ENCODE measurements at places on chromosomes 1 and 21.

GRCh38 chr1:89546082-89546889 lies 21.7 kb downstream of the LRRC8B start:
- no peaks in the 10 kb centered on the region for H3K27me3 ChIP-seq
- DNase-seq, result no peak
- H3K4me3 ChIP-seq, result no peak overlapping the region

DNA sequence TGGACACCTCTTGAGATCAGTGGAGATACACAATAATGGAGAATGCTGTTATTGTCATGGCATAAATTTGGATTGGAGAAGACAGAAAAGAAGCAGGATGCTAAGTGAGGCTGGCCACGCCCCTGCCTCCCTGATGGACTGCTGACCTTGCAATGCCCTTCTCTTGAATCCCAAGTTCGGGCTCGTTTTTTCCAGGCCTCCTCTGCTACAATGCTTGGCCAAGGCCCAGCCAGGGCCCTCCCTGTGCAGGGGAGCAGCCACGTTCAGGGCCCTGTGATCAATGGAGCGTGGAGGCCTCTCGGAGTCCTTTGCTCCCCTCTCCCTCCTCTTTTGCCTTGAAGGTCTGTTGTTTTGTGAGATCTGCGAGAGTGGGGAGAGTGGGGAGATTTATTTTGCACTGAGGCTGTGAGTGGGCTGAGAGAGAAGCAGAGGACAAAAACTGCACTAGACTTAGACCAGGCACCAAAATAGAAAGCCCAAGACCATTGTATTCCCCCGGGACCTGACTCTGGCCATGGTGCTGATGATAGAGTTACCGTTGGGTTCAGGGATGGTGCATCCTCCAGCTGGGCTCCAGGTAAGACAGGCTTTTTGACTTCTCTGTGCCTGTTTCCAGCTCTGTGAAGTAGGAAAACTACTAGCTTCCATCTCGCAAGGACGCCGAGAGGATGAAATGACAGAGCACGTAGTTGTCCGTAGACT lies 268.6 kb downstream of the KAZN start:
- peaks cover 2% of the 10 kb centered on the region for H3K4me1 ChIP-seq
- no peak overlapping the region for H3K4me3 ChIP-seq
- no peak for DNase-seq
- no peak overlapping the region for H3K27ac ChIP-seq
- H3K36me3 ChIP-seq, result no peaks in the 10 kb centered on the region

GRCh38 chr1:16191916-16192546 lies 20.4 kb downstream of the ARHGEF19 start:
- peaks cover 23% of the 10 kb centered on the region for H3K4me1 ChIP-seq
- H3K36me3 ChIP-seq, result no peaks in the 10 kb centered on the region
- no peak overlapping the region for H3K4me3 ChIP-seq
- no peak for DNase-seq
- peaks cover 12% of the 10 kb centered on the region for H3K27me3 ChIP-seq

DNA sequence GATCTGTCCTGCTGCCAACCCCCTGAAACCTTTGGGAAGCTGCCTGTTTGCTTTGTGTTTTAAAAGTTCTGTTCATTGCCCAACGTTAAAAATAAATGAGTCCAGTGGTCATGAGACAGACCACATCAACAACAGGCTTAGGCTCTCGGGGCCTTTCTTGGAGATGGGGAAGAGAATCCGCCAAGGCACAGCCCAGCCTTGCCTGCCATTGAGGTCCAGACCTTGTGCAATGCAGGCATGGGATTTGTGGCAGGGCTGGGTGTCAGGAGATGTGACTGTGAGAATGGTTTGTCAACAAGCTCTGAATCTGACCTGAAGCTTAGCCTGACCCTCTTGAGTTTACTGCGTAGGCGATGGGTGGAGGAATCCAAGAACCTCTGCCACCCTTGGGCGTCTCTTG lies 4.2 kb downstream of the SPSB1 start:
- peaks cover 43% of the 10 kb centered on the region for H3K36me3 ChIP-seq
- no peak overlapping the region for H3K27ac ChIP-seq
- H3K4me1 ChIP-seq, result peaks cover 30% of the 10 kb centered on the region
- no peak for DNase-seq

GRCh38 chr1:15436881-15437442 lies 1.3 kb upstream of the CTRC start:
- H3K4me3 ChIP-seq, result no peak overlapping the region
- no peak for DNase-seq
- peaks cover 6% of the 10 kb centered on the region for H3K27me3 ChIP-seq
- no peak overlapping the region for H3K27ac ChIP-seq
- H3K36me3 ChIP-seq, result no peaks in the 10 kb centered on the region

GRCh38 chr1:56710646-56711045 lies 65.5 kb downstream of the PRKAA2 start:
- H3K27me3 ChIP-seq, result no peaks in the 10 kb centered on the region
- H3K27ac ChIP-seq, result no peak overlapping the region
- no peaks in the 10 kb centered on the region for H3K4me1 ChIP-seq
- no peak overlapping the region for H3K4me3 ChIP-seq
- DNase-seq, result peak; percentile 68

- no peaks in the 10 kb centered on the region for H3K27me3 ChIP-seq
- no peaks in the 10 kb centered on the region for H3K4me1 ChIP-seq
- no peak overlapping the region for H3K4me3 ChIP-seq
- no peak overlapping the region for H3K27ac ChIP-seq
These were observed 50.2 kb upstream of the LHX8 start for GRCh38 chr1:75083848-75084514.
